Ovary (tissue), 10 donors: ENCODE measurements at places on chromosomes 11 and 22. TPM values are rescaled to one million over a fixed set of nuclear protein-coding genes. Genes with fewer than 3 reads are reported as not detected.

ACTN3 gene
- polyA plus RNA-seq: 0.22 TPM

ZNF215 gene
- polyA plus RNA-seq: 1.6 TPM

SLC25A18 gene
- polyA plus RNA-seq: 0.75 TPM

SCGB1C1 gene
- polyA plus RNA-seq: not detected

PIWIL4 gene
- 3.2 TPM for polyA plus RNA-seq

APOL4 gene
- 5.6 TPM for polyA plus RNA-seq

HOATZ gene
- not detected for polyA plus RNA-seq

MMP13 gene
- polyA plus RNA-seq: not detected

IGLL1 gene
- not detected for polyA plus RNA-seq

POU2AF2 gene
- not detected for polyA plus RNA-seq

OR4A16 gene
- polyA plus RNA-seq: not detected

OLFML1 gene
- polyA plus RNA-seq: 114 TPM

KCNE3 gene
- 10.4 TPM for polyA plus RNA-seq

GAS2L1 gene
- 9.8 TPM for polyA plus RNA-seq

PGA5 gene
- polyA plus RNA-seq: 0.27 TPM

UPB1 gene
- 0.15 TPM for polyA plus RNA-seq

TSPAN32 gene
- not detected for polyA plus RNA-seq

CLCF1 gene
- 9.6 TPM for polyA plus RNA-seq

OR5J2 gene
- not detected for polyA plus RNA-seq

ADORA2A gene
- polyA plus RNA-seq: 0.57 TPM

OR8H2 gene
- polyA plus RNA-seq: not detected

PLAAT5 gene
- 35.0 TPM for polyA plus RNA-seq

FXYD6 gene
- polyA plus RNA-seq: 445 TPM

COMMD9 gene
- 51.5 TPM for polyA plus RNA-seq

GRAP2 gene
- 2.0 TPM for polyA plus RNA-seq

PANX3 gene
- not detected for polyA plus RNA-seq

SLC35E4 gene
- polyA plus RNA-seq: 0.90 TPM

ZC3H12C gene
- 7.5 TPM for polyA plus RNA-seq

NCF4 gene
- 4.6 TPM for polyA plus RNA-seq

RIMBP3C gene
- 0.15 TPM for polyA plus RNA-seq
